ENCODE measurements at places on chromosomes 12 and 14.

DNA sequence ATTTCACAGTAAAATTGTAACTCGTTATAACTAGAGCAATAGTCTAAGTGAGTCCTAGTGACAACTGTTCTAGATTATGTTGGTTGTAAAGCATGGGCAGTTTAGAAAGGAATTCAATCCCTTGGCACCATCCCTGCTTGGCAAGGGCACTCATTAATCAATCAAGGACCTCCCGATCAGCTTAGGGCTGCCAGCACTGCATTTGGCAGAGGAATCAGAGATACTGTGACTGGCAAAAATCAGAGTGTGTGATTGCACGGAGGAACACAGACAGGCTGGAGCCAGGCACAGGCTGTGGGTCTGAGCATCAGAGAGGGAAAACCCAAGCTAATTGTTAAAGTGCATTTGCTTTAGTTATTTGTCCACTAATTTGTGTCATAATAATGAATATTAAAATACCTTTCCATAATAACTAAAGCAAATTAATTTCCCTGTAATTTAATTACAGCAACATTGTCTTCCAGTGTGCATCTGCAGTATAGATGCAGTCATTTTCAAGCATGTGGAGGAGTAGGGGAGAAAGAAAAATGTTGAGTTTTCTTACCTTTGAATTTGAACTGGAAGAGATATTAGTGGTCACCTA, 3.2 kb upstream of the EGLN3 start:
- DNase-seq, result no peak

DNA sequence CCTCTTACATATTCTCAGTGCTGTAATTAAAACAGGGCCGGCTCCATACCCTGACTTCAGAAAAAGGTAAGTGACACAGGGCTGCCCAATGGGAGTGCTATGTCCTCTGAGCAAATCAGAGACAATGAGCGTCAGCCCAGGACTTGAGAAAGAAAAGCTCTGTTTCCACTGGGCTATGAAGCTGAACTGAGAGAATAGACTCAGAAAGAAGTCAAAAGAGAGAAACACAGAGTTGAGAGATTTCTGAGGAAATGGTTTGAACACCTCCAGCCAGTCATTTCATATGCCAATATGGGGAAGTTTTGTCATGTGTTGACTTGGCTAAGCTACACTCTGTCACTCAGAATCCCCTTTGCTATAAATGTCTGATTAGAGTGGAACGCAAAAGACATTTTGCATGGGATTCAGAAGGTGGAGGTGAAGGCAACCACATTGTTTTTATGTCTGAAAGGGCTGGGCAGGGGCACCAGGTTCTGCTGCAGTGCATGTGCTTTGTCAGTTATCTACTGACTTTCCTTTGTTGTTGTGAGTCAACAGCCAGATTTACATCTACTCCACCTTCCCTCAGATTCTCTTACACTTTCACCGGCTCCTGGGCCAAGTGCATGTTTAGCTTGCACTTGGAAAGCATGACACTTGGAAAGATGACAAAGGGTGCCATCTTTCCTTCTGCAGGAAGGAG, 313.3 kb downstream of the DUSP6 start:
- no peak for DNase-seq

- peak; percentile 89 for DNase-seq
Measured at GRCh38 chr12:115172521-115172920, 488.5 kb upstream of the TBX3 start.

DNA sequence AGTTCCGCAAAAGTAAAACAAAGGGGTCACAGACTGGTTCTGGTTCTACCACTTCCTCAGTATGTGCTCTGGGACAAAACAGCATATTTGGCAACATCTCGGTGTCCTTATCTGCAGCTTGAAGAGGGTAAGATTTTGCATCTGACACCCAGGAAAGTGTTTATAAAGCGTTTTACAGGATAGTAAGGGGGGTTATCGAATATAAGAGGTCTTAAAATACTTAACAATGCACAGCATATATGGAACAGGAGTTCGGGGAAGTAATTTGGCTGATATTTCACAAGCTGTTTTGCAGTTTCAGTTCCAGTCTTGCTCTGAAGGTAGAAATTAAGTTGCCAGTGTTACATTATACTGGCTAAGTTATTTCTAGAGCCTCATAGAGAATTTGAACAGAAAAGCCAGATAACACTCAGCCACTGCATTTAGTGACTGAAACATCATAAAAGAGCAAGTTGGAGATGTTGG, 904 bp upstream of the MAP4K5 start:
- DNase-seq, result no peak

DNA sequence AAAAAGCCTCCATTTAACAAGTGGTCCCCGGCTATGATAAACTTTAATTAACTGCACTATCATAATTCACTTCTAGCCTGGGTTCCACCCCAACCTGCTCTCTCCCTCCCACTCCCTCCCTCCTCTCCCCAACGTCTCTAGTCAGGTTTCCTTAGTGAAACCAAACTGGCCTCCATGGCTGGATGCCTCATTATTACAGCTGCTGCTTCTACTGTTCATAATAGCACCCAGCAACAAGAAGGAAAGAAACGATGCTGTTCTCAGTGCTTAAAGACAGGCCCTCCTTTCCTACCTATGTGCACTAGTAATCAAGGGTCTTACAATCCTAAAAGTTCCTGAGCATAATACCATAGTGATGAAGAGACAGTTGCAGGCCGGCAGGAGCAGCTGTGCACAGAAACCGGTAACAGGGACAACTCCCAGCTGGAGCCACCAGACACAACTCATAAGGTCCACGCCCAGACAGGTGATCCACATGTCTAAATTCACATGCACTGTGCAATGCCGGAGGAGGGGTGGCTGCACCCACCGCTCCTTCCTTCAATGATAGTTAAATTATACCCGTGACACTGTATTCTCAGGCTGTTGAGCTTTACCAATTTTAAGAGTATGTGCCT, 6.2 kb downstream of the IRF2BPL start:
- no peak for DNase-seq

Data from fibroblast of the aortic adventitia (primary cell).